ENCODE measurements at places on chromosomes 5 and 9.
A peak's percentile ranks its signal among the peaks of the same experiment; 100 is the strongest.

- no peak for DNase-seq
Observed at GRCh38 chr5:128036950-128037349, 46.6 kb upstream of the SLC12A2 start.

DNA sequence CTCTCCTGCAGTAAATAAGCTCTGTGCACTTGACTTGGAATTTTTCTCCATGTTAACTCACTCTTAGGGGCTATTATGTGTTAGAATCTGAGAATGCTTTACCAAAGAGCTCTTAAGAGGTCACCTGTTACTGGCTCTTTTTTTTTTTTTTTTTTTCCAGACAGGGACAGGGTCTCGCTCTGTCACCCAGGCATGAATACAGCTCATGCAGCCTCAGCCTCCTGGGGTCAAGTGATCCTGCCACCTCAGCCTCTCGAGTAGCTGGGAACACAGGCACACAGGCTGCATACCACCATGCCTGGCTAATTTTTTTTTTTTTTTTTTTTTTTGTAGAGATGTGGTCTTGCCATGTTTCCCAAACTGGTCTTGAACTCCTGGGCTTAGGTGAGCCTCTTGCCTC, 22.1 kb downstream of the HMGXB3 start:
- DNase-seq = no peak

GRCh38 chr5:3602785-3603502, 7.3 kb downstream of the IRX1 start:
- no peak for DNase-seq

DNA sequence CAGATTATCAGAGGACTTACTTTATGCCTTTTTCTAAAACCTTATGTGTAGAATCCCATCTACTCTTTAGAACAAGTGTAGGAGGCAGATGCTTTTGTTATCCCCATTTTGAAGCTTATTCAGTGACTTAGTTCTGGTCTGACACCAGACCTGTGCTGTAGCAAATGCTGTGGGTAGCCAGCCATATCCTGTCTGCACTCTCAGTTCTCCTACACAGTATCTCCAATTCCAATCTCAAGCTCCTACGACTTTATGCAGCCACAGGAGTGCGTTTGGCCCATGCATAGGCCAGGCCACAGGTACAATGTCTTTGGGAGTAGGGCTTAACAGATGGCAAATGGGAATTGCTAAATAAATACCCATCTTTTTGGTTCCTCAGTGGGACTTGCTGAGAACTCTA, 292.6 kb downstream of the MCTP1 start:
- DNase-seq = no peak

- DNase-seq = no peak
Observed at GRCh38 chr5:100576217-100576751, 41.1 kb downstream of the FAM174A start.

DNA sequence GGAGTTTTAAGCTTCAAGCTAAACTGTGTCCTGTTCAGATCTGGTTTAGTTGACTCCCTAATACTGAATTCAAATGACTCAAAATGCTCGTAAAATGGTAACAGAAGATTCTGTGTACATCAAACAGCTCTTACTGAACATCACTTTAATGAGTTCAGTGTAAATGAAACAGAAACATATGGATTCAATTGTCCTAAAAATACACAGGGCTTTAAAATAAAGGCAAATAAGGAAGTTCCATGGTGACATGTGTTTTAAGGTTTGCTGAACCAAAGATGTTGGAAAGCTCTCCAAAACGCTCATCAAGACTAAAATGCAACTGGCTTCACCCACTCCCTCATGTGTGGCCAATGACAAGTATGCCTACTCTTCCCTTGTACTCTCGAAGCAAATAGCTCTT, 340.0 kb upstream of the PIK3R1 start:
- no peak for DNase-seq

DNA sequence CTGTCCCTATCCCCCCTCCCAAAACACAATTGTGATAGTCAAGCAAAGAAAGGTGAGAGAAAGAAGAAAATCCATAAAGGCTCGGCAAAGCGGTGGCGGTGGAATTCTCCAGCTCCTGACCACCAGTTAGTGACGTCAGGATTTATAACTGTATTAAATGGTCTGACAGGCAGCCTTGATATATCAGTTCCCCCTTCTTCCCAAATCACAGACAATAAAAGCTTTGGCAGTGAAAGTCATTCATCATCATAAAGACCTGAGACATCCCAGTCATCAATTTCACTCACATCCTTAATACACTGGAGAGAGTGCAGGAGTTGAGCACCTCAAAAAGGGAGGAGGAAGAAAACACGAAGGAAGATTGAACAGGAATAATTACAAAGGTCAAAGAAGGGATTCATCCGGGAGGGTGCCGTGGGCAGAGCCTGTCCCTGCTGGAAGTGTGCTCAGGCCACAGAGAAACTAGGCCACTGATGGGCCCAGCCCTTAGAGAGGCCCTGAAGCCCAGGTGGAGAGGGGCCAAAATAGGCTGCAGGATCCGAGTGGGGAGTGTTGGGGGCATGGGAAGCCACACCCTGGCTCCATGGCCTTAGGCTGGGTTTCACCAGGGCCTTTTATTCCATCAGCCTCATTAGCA, 131.9 kb downstream of the PAX5 start:
- DNase-seq = no peak

DNA sequence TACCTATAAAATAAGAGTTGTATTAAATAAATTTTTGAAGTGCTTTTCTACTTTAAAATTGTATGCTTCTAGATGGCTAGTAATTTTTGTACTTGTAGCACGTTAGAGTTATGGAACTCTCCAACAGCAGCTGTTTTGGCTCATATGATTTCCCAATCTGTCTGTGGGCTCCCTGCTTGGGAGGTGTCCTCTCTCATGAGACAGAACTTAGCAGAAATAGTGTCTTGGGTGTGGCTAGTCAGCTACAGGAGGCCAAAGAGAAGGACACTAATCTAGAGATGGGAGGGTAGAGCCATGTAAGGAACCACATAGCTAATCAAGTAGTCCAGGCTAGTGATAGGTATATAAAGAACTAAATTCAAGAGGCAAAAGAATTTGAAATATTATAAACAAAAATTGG, 78.4 kb upstream of the DAB2 start:
- DNase-seq = peak; percentile 61

GRCh38 chr9:83020864-83021263, 42.1 kb downstream of the RASEF start:
- no peak for DNase-seq

DNA sequence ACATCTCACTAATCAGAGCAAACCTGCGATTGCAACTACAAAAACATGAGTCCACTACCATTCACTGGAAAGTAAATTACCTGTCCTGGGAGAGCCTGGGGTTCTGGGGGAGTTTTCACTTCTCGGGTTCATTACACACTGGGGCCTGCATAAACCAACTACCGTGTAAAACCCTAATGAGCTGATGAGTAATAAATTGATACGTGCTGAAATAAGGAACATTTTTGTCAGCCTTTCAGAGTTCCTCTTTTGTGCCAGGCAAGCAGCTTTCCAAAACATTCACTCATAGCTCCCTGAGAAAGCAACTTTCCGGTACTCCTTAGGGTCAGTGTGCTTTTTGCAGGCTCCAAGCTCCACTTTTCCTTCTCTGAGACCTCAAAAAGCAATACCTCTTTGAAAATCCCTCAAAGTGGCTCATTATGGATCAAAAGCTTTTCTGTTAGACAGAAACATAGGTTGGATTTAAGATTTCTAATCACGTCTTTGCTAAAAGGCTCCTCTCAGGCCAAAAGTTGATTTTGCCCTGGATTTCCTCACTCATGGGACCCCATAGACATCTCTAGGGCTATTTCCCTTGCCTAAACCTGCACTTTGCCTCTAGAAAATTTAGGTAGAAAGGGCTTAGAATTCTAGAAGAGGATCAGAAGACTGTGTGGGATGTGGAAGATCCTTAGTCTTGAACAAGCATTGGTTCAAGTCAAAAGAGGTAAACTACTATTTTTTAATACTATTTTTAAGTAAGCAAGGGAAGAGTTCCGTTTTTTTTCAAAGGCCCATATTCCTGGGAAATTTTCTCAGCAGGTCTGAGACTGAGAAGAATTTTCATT, 74.8 kb downstream of the ST8SIA4 start:
- DNase-seq = no peak

GRCh38 chr5:144385597-144385996, 214.9 kb downstream of the KCTD16 start:
- DNase-seq = no peak

DNA sequence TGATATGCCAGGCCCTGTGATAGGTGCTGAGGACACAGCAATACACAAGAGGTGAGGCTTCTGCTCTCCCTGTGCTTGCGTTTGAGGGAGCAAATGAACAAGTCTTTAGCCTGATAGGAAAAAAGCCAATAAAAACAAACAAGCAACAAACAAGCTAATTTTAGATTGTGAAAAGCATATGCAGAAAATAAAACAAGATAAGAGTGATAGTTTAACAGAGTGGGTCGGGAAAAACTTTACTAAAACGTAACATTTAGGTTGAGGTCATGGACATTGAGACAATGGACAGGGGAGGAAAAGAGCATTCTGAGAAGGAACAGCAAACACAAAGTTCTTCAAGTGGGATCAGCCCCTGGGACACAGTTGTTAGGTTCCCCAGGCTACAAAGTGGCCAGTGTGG, 4.3 kb downstream of the SMIM3 start:
- DNase-seq = no peak

DNA sequence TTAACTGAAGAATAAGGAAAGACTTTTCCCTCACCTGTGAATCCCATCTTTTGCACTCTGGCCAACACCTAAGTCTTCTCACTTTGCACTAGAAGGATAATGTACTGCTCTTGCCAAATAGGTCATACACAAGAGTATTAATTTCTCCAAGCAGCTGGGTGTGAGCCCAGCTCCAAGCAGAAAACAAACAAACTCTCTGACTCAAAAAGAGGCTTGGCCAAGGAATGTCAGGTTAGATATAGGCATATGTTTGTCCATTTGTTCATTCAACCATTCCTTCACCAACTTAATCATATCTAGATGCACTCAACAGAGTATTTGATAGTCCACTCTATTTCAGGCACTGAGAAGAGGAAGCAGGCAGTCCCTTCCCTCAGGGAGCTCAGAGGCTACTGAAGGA, 84.4 kb downstream of the HTR4 start:
- no peak for DNase-seq

- no peak for DNase-seq
Observed at GRCh38 chr5:3736926-3737325, 141.3 kb downstream of the IRX1 start.

GRCh38 chr9:136558373-136558772, 12.5 kb upstream of the NOTCH1 start:
- DNase-seq = no peak

- no peak for DNase-seq
Observed at GRCh38 chr9:79257228-79257781, 314.5 kb upstream of the TLE4 start.

- DNase-seq = no peak
Observed at GRCh38 chr5:14946815-14947620, 75.4 kb upstream of the ANKH start.

DNA sequence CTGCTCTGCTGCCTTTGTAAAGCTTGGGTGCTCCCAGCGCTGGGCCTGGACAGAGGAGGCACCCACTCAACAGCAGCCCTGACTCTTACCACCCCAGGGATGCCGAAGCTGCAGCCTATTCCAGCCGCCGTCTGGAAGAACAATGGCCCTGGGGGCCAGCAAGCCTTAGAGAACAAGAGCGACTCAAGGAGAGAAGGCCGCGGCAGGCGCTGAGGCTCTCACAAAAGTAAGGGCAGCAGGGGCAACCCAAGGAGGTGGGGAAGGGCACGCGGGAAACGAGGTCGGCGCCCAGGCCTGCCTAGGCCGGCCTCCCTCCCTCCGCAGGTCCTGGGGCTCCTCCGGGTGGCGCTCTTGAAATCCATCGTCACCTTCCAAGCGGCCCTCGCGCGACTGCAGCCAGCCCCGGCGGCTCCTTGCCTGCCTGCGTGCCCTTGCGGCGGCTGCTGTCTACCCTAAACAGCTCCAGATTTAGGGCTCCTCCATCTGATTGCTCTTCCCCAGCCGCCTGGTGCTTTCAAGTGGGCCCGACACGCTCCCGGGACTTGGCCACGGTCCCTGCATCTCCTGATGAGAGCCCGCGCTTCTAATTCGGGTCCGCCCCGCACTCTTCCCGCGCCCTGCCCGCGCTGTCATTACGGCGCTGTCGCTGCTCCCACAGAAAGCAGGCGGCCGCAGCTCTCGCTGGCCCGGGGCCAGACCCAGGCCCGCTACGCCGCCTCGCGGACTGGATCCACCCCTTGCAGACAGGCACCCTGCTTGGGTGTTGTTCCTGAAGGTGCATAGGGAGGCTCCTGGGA, 213.3 kb downstream of the SEMA6A start:
- no peak for DNase-seq

- no peak for DNase-seq
Observed at GRCh38 chr5:143064218-143064641, 294.1 kb downstream of the ARHGAP26 start.

DNA sequence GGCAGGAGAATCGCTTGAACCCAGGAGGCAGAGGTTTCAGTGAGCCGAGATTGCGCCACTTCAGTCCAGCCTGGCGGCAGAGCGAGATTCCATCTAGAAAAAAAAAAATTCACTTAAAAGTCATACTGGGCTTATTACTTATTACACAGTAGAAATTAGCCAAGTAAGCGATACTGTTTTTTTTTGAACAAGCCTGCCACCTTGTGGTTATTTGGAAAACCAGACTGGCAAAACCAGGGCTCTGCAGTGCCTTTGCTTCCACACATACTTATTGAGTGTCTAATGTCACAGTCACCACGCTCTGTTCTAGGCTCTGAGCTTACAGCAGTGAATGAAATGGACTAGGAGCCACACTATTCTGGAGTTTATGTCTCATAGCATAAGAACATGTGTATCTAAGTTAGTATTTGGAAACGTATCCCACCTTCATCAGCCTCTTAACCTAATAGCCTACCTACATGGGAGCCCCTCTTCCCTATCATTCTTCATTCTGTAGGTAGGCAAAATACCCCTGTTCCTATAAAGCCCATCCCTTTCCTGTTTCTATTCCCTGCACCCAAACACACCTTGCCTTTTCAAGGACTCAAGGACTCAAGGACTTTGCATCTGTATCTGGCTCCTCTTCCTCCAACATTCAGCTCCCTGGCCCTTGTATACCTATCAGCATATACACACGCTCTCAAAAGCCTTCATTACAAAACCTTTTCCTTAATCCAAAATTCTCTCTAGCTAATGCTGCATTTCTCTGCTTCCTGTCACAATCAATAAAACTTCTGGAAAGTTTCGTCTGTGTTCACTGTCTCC, 13.9 kb upstream of the BASP1 start:
- peak; percentile 36 for DNase-seq

- no peak for DNase-seq
Observed at GRCh38 chr5:104353371-104353770, 790.8 kb upstream of the NUDT12 start.

- DNase-seq = no peak
Observed at GRCh38 chr5:179212870-179213269, 132.4 kb downstream of the ADAMTS2 start.

DNA sequence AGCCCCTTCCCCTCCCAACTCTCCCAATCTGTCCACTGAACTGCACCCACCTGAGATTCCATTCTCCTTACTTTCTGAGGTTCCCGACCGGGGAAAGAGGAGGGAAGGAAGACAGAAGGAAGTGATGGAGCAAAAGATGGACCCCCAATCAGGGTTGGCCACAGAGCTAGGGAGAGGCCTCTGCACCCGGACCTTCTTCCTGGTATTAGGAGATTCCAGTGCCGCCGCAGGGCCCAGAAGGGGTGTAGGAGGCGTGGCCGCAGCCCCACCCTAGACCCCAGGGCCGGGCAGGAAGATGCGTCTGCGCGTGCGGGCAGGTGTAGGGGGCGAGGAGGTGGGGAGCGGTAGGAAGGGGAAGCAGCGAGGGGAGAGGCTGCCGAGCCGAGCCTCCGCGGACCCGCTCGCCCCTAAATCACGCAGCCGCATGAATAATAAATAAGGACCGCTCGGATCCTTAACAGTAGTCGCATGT, 104.2 kb upstream of the MVB12B start:
- DNase-seq = no peak

Measured in uterus (tissue), 4 donors.